ENCODE measurements at places on chromosomes 6 and 20.

DNA sequence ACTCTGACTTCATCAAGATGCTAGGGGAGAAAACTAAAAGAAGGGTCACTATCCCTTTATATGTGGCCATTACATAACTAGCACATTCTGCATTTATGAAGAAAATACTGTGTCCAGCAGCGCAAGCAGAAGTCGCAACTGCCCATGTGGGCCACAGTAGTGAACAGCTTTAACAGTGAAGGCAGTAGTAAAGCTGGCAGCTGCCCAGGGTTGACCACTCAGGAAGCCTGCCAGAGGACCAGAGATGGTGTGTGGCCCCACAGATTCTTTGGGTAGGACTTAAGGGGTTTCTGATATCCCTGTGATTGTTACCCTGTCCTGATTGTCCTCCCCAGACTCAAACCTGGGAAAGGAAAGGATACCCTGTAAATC lies 88.3 kb upstream of the NT5E start:
- no peak for DNase-seq

GRCh38 chr6:130070326-130070725 lies 51.9 kb downstream of the L3MBTL3 start:
- no peak for DNase-seq

DNA sequence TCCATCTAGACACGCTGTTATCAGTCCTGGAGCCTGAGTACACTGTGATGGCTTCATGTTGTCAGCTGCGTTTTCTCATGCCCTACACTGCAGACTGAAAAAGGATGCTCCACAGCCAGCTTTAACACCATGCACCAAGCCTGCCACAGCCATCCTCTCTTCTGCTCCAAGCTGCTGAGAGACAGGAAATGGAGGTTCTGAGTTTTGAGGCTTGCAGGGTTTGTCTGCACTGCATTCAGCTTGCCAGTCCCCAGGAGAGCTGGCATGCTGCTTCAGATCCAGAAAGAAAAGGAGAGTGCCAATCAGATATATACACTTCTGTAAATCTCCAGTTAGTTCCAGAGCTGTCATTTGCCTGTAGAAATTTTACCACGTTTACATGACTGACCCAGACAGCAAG lies 550.7 kb upstream of the FLRT3 start:
- no peak for DNase-seq

GRCh38 chr6:2909718-2910117 lies 6.6 kb upstream of the SERPINB9 start:
- peak; percentile 50 for DNase-seq

- no peak for DNase-seq
Observed at GRCh38 chr6:14591998-14592397, 474.4 kb downstream of the CD83 start.

GRCh38 chr6:45949256-45949655 lies 66.4 kb downstream of the CLIC5 start:
- no peak for DNase-seq
